ENCODE measurements at places on chromosomes 2 and 18.

- peak; percentile 95 for DNase-seq
Measured at GRCh38 chr18:26453386-26453901, 94.9 kb downstream of the KCTD1 start.

GRCh38 chr2:185638771-185639170 lies 99.8 kb upstream of the FSIP2 start:
- DNase-seq: no peak

- DNase-seq: no peak
Measured at GRCh38 chr2:68134120-68134519, 23.6 kb upstream of the PNO1 start.

GRCh38 chr18:49728542-49728941 lies 84.8 kb downstream of the ACAA2 start:
- DNase-seq: peak; percentile 5

DNA sequence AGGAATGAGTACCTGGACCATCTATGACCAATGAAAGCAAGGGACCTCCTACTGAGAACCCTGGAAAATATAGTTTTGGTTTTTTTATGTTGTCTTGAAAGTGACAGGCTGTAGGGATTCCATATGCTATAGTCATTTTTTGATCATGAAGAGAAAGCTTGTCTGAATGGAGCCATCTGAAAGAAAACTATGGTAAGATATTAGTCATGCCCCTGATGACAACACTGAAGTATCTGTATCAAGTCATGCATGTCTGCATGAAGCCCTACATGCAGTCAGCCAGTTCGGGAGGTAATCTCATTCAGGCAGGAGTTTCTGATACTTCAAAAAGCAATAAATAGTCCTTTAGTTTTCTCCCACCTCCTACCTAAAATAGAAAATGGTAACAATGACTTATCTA lies 1042.0 kb downstream of the DPP10 start:
- DNase-seq: no peak

DNA sequence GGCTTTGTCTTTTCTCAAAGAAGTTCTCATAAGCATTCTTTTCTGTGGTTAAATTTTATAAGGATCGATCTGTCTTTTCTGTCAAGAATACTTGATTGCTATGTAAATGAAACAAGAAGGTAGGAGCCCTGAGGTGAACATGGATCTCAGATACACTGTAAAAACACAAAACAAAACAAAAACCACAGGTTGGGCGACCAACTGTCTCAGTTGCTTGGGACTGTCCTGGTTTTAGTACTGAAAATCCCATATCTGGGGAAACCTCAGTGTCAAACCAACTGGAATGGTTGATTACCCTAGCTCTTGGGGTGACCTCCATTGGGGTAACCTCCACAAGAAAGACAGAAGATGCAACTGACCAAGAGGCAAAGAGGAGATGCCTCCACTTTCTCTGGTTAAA lies 55.8 kb upstream of the TMEM178A start:
- no peak for DNase-seq

DNA sequence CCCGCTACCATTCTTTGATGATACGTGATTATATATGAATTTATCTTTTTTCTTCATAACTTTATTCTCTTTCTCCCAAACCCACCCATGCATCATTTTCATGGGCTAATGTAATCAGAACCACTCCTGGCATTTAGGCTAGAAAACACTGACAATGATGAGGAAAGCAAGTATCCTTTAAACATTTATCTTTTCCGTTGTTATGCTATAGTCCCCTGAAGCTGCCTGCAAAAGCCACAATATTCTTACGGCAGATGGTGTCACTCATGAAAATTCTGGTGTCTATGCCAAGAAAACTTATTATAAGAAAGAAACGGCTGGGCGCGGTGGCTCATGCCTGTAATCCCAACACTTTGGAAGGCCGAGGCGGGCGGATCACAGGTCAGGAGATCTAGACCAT lies 221.8 kb upstream of the CTAGE1 start:
- DNase-seq: no peak

- peak; percentile 30 for DNase-seq
Measured at GRCh38 chr18:80247393-80247841, at the start of gene PARD6G. TSS of gene PARD6G (minus strand) at chr18:80247514. CDS start at chr18:80247348, 166 bp downstream.

DNA sequence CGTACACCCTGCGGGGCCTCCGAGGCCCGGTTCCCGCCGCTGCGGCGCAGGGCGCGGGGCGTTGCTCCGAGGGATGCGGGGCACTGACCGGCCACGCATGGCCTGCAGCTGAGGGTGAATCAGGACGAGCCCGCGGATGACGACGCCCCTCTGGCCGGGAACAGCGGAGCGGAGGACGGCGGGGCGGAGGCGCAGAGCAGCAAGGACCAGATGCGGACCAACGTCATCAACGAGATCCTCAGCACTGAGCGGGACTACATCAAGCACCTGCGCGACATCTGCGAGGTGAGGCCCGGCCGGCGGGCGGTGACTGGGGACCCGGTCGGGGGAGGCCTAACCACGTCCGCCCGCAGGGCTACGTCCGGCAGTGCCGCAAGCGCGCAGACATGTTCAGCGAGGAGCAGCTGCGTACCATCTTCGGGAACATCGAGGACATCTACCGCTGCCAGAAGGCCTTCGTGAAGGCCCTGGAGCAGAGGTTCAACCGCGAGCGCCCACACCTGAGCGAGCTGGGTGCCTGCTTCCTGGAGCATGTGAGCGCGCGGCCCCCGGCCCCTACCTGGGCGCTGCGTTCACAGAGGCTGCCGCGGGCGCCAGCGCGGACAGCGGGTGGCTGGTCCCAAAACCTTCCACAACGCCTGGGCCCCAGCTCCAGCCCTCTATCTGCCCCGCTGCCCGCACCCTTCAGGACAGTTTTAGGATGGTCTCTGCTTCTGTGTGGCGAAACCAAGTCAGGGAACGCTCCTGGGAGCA lies 53.2 kb downstream of the FAM168B start:
- DNase-seq: no peak

DNA sequence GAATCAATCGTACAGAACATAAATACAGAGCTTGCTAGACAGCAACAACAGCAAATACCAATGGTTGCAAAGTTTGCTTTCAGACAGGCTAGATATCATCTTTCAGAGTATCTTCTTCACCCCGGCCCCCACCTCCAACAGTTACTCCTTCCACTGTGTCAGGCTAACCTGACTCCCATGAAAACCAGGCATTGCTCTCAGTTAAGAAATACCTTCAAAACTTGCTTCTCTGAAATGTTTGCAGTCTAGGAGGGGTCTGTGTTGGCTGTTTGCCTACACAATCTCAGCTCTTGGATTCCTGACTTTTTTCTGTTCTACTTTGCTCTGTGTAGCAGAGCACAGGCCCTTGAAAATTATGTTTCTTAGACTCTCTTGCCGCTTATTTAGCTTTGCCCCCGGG lies 599.5 kb upstream of the SYT4 start:
- no peak for DNase-seq

- no peak for DNase-seq
Measured at GRCh38 chr2:129758784-129759471, 220.5 kb upstream of the RAB6C start.

GRCh38 chr18:74806073-74806472 lies 208.4 kb downstream of the ZNF407 start:
- no peak for DNase-seq

DNA sequence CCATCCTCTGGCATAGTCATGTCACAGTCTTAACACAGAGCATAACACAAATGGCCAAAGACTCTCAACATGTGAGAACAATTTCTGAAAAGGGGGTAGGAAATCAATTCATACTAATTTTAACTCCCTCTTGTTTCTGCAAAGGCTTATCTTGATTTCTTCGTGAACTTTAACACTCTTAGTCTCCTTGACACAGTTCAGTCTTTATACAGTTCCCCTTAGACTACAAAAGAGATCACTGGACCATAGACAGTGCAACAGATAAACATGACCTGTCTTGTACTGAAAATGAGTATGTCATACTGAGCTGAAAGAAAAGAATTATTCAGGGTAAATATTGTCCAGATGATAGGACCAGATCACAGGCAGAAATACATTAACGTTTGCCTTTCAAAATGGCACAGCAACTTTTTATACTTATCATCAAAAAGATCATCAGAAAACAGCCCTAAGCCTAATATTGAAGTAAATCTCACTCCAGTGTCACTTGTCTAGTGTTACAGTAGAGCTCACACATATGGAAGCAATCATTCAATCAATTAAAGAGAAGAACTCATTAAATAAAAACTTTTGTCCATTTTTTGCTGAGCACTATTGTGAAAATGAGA lies 56.4 kb upstream of the VRK2 start:
- DNase-seq: no peak

DNA sequence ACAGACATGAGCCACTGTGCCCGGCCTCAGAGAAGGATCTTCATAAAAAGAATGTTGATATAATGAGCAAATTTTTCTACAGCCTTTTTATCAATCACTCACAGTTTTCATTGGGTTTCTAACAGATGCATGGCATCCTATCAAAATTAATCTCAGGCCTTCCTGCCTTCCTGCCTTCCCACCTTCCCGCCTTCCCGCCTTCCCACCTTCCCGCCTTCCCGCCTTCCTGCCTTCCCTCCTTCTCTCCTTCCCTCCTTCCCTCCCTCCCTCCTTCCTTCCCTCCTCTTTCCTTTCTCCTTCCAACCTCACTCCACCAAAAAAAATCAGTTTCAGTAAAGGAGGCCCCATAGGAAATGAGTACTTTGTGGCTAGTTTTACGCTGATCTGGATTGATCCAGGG lies 48.4 kb downstream of the CARF start:
- DNase-seq: no peak

DNA sequence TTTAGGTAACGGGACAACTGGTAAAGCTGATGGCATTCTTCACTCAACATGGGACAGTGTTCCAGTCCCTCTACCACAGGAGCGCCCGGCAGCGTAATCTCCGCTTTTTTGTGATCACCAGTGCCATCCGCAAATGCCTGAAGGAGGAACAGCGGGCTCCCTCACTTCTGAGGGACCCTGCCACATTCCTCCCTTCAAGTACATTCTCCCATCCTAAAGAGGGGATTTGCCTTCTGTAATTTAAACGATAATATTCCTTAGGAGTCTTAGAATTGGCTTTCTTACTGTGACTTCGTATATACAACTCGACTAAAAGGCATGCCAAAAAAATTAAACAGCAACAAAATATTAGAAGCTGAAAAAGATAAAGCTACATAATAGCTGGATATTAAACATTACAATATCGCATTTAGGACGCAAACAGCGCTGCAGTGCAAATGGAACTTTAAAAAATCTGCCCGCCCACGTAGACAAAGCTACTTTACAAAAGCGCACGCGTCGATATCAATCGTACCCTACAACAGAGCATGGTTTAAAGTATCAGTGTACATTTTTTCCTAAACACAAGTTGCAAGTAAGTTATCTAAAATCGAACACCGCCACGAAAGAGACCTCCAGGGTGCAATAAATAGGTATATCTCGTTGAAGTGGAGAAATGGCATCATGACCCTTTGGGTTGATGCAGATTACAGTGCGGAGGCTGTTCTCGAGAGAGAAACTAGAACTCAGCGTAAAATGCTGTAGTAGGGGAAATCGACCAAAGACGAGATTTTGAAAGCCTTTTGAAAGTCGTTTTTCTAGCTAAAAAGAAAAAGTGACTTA lies 2.3 kb upstream of the VSNL1 start:
- DNase-seq: no peak

- peak; percentile 14 for DNase-seq
Measured at GRCh38 chr2:204505488-204505887, 39.8 kb upstream of the PARD3B start.

GRCh38 chr2:127560201-127560930 lies 24.9 kb downstream of the MYO7B start:
- no peak for DNase-seq

- peak; percentile 55 for DNase-seq
Measured at GRCh38 chr2:28606986-28607441, 111.2 kb downstream of the PLB1 start.

GRCh38 chr2:29016504-29016903 lies 35.4 kb downstream of the TOGARAM2 start:
- no peak for DNase-seq

- DNase-seq: no peak
Measured at GRCh38 chr2:188360485-188361263, 69.0 kb downstream of the GULP1 start.

GRCh38 chr2:18701981-18702380 lies 112.6 kb upstream of the NT5C1B start:
- peak; percentile 77 for DNase-seq

DNA sequence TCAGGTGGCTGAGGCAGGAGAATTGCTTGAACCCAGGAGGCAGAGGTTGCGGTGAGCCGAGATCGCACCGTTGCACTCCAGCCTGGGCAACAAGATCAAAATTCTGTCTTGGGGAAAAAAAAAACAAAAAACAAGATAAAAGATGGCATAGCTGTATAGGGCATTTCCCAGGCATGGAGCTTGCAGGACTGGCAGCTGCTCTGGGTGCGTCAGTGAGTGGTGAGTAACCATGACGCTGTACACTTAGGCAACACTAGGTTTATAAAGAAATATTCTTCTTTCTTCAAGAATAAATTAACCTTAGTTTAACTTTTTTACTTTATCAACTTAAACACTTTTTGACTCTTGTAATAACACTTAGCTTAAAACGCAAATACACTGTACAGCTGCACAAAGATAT lies 15.4 kb downstream of the TGOLN2 start:
- DNase-seq: no peak

- DNase-seq: no peak
Measured at GRCh38 chr2:96163768-96164429, 18.7 kb upstream of the DUSP2 start.

DNA sequence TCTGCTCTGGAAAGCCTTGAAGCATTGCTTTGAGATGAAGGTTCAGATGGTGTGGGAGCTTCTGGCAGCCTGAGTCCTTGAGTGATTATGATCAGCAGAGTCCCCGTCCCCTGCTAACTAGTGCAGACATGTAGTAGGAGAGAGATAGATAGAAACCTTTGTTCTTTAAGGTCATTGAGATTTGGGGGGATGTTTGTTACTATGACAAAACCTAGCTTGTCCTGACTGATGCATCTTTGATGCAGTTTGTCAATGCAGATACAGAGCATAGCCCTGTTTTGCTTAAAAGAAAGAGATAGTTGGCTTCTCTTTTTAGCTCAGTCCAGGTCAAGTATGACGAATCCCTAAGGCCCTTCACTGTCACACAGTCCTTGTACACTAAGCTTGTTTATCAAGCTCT lies 274.6 kb upstream of the DPP10 start:
- no peak for DNase-seq

GRCh38 chr2:127464470-127465257 lies 46.4 kb downstream of the PROC start:
- no peak for DNase-seq
